ENCODE measurements at places on chromosomes 7 and 10.

GRCh38 chr7:118039963-118040489 is 143.9 kb upstream of the LSM8 start:
- no peak for DNase-seq

DNA sequence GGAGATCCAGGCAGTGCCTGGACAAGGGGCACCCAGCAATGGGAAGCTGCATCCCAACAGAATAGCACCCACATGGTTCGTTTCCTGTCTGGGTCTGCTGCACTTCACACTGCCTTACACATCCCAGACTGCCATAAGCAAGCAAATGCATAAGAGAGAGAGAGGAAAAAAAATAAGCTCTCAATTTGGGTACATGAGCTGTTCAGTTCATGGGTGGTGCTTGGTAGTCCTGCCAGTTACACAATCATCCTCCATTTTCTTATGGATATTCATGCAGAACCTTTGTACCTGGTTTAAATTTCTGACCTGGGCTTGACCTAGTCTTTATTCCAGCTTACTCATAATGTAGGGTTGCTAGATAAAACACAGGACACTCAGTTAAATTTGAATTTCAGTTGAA is 733.6 kb downstream of the TNS3 start:
- no peak for DNase-seq

DNA sequence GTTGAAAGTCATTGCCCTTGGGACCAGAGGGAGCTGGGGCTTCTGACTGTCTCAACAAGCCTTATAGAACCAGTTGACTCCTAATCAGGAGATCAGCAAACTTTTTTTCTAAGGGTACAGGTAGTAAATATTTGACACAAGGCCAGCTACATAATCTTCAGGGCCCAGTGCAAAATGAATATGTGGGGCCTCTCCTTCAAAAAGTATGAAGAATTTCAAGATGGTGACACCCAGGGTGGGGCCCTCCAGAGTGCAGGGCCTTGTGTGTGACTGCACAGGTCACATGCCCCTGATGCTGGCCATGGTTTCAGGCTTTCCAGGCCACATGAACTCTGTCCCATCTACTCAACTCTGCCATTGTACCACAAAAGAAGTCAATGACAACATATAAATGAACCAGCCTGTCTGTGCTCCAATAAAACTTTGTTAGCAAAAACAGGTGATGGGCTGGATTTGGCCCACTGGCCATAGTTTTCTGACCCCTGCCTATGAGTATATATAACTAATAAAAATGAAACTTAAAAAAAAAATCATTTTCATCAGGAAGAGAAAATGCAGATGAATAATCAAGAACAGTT is 6.1 kb downstream of the MMRN2 start:
- no peak for DNase-seq

- DNase-seq, result no peak
These were observed 80.7 kb upstream of the PPP1R3C start for GRCh38 chr10:91713461-91714072.

DNA sequence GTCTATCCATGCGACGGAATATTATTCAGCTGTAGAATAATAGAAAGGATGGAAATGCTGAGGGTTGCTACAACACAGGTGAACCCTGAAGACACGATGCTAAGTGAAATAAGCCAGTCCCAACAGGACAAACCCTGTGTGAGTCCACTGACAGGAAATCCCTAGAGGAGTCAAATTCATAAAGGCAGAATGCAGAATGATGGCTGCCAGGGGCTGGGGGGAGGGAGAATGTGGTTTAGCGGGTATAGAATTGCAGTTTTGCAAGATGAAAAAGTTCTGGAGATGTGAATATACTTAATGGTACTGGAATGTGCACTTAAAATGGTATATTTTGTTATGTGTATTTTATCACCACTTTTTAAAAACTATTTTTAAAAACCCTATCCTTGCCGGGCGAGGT is 36.9 kb upstream of the DOCK1 start:
- DNase-seq, result no peak

Data from cortex of kidney (tissue), 1 donor.